Midbrain (tissue), 1 donor: ENCODE measurements at places on chromosomes 16 and 17.
A peak's percentile ranks its signal among the peaks of the same experiment; 100 is the strongest.

- peak; percentile 55 for DNase-seq
Observed at GRCh38 chr17:29038085-29038795, 4.7 kb upstream of the PIPOX start.

GRCh38 chr17:69325518-69326376 is 1.2 kb downstream of the ABCA5 start:
- DNase-seq, result peak; percentile 8

DNA sequence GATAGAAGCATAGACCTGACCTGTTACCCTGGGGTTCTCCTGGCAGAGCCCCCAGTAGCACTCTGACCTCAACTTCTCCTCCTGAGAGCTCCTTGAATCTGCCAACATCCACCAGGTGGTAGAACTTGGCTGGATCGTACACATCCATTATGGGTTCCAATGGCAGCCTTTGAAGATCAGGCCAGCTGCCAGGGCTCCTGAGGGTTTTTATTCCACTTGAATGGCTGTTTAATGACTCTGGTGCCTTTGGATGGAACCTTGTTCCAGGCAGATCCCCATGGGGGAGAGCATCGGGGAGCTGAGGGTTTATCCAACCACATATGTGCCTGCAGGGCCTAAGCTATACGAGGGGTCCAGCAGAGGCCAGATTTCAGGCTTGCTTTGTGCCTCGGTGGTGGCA is 47.1 kb upstream of the CLEC19A start:
- DNase-seq, result no peak

- no peak for DNase-seq
Observed at GRCh38 chr17:47840001-47840741, 902 bp downstream of the SCRN2 start.

DNA sequence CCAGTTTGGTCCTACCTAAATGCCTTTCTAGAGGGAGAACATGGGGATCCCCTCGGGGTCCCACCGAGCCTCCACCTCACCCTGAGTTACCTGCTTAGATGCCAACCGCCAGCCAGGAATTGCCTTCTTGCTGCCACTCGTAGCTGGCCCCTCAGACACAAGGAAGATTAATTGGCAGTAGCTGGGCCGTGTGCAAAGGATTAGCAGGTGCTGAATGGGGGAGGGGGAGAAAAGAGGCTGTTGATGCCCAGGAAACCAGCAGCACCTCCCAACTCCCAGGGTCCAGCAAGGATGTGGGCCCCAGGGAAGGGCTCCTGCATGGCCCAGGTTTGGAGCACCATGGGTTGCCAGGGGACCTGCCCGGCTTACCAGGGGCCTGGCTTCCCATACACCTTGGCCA is at the start of gene CNGB1:
TSS of gene CNGB1 (minus strand) at position 159 of the 400 bp plus-strand sequence. CDS start 3,842 bp downstream, outside the sequence.
- DNase-seq, result no peak

DNA sequence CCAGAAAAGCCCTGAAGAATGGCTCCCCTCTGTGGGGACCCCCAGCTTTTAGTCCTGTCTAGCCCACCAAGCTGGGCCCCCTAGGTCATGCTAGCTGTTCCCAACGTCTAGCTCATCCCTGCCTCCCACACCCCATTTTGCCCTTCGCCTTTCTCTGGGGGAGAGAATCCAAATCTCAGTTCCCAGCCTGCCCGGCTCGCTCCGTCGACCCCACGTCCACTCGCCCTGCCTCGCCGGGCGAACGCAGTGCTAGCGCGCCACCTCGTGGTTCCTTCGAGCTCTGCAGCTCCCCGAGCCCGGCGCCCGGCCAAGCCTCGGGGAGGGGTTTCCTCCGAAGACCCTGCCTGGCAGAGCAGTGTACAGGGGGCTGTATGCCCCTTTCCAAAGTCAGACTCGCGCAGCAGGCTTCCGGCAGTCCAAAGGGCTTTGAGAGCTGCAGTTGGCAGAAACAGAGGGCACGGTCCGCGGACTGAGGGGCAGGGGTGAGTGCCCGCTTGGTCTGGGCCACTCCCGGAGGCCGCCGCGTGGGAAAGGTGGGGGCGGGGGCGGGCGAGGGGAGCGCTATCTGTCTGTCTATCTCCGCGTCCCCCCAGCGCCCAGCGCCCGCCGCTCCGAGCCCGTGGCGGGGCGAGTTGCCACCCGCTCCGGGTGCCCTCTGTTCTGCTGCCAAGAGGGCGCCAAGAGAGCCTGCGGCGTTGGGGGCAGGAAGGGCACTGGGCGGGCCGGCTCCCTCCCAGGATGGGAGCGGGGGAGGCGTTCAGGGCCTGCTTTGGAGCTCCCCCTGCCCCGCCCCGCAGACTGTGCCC is 1.7 kb upstream of the DLX3 start:
- DNase-seq, result peak; percentile 21

DNA sequence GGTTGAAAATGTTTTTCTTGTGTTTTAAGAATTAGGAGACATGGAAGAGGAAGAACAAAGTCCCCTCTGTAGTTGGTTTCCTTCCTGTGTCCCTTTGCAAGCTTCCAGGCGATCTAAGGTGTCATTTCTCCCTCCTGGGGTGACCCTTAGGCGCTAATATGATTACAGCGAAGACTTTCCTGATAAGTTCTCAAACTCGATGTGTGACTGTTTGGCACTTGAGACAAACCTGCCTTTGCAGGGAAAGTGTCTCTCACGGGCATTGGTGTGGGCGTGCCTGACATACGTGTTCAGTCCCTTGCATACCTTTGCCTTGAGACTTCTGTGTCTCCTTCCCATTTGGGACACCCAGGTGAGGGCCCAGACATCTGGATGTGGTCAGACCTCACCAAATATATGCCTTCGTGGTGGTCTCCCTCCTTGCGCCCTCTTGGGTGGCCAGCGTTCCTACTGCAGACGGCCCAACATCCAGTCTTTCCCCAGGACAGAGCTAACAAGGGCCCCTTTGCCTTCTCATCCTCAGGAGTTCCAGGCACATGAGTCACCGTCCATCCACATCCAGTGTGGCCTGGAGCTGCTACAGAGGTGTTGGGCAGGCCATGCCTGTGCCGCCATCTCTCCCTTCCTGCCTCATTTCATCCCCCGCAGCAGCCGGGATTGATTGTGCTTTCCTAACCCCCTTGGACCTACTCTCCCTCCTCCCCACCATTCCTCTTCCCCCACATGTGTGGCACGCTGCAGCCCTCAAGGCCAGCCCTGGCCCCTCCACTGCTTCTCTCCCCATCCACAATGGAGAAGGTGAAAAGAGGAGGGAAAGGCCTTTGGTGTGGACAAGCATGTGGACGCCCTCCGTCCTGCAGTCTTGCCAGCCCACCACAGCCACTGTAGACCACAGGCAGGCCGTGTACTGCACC is 3.1 kb upstream of the JPT2 start:
- DNase-seq, result no peak

- DNase-seq, result no peak
Observed at GRCh38 chr16:89023151-89023551, 46.1 kb upstream of the CBFA2T3 start.

DNA sequence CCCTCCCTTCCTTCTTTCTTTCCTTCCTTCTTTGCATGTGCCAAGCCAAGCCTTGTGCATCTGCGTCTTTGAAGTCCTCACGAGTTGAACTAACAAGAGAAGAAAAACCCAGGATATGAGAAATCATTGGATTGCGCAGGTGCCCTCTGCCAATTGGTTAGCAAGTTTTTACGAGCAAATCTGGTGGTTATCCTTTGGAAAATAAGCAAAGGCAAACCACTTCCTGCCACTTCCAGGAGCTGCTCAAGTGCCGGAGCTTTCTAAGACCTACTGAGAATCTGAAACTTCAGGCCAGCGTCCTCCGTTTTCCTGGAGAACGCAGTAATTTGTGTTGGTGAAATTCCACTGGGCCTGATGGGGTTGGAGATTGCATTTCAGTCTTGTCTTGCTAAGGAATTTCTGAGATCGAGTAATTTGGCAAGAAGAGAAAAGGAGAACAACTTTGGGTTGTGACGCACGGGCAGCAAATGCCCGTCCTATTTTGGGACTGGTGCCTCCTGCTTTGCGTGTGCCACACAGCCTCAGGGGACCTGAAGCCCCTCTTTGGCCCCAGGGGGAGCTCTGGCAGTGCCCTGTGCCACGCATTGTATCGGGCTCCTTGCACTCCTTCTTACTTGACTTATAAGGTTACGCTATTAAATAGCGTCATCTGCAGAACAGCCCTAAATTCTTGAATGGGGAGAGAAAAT is 56.4 kb downstream of the CMIP start:
- DNase-seq, result no peak

DNA sequence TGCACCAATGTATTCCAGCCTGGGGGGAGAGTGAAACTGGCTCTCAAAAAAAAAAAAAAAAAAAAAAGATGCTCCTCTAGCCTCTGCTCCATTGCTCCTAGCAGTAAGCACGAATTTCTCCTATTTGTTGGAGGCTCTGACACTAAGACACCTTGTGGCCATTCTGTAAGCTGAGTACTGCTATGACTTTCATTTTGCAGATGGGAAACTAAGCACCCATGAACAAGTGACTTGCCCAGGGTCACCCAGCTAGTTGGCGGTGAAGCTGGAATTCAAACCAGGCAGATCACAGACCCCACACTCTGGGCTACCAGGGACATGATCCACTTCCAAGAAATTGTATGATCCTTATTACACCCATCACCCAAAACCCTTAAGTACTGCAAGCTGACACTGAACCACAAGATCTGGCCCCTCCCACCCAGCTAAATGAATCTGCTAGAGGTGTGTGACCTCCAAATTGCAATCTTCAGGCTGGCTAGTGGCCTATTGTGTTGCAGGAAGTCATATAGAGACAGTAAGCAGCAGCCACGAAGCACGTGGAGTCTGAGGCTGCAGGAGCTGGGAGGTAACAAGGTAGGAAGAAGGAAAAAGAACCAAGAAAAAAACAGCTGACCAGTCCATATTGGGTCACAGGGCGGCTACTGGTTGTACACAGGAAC is 209.4 kb downstream of the XYLT1 start:
- DNase-seq, result no peak

GRCh38 chr17:30336369-30337171 is 2.7 kb upstream of the TMIGD1 start:
- no peak for DNase-seq
